Glomerular endothelial cell (primary cell): ENCODE measurements at places on chromosomes 13 and 19. TPM values are rescaled to one million over a fixed set of nuclear protein-coding genes. Genes with fewer than 3 reads are reported as not detected.

Gene PGPEP1
- 18.6 and 26.5 TPM in 2 replicates for total RNA-seq

Gene ZSCAN4
- total RNA-seq = not detected in 2 replicates

Gene TUBB4A
- total RNA-seq = 3.7 TPM in 1 of 2 replicates, not detected in the other

Gene SLC10A2
- not detected in 2 replicates for total RNA-seq

Gene TSSK6
- 0.92 and 1.7 TPM in 2 replicates for total RNA-seq

GRCh38 chr19:33390101-33390907, 16.8 kb downstream of the CEBPG start:
- no peak for DNase-seq

- no peak for DNase-seq
Measured at GRCh38 chr19:27676334-27676733, 1536.6 kb downstream of the UQCRFS1 start.

GRCh38 chr19:51693260-51693659, at the start of gene SPACA6:
Gene SPACA6, plus strand, starts transcription at chr19:51693330. Its CDS starts 197 bp downstream, at chr19:51693527.
- no peak for DNase-seq

GRCh38 chr13:78299832-78300623, 303.3 kb downstream of the POU4F1 start:
- no peak for DNase-seq

DNA sequence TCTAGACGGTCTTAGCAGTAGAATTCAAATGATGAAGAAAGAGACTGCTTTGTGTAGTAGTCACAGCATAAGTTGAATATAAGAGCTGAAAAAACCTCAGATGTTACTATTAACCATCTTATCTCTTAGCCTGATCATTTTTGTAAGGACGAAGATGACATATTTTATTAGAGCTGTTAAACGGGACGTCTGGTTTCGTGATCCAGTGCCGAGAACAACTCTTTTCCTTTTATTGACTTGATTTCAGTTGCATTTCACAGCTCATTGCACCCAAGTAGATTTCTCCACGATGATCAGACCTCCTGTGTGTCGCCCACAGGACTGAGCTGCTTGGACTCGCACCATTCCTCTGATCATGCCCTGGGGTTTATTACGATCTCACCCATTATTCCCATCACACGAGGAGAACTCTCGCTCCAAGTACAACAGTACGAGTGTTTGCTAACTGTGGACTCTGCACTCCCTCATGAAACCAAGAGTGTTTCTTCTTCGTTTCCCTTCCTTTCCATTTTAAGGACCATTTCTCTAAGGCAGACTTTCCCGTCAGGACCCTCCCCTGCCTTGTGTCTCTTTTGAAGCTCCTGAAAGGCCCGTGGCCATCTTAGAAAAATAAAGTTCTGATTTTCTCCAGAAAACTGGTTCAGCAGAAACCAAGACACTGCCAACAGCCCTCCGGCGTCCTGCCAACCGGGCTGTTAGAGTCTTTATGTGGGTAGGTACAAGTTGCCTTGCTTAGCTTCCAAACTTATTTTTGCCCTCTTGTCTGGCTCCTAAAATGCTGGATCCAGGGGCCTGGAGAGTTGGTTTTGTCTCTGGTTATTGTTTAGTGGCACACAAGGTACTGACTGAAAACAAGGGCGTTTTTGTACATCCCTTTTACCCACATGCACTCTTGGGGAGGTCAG, 48.2 kb upstream of the RNF113B start:
- DNase-seq = no peak

- DNase-seq = no peak
Measured at GRCh38 chr19:18915639-18916038, 3.5 kb downstream of the COPE start.

GRCh38 chr19:17784201-17785008, 10.5 kb upstream of the B3GNT3 start:
- DNase-seq = no peak

DNA sequence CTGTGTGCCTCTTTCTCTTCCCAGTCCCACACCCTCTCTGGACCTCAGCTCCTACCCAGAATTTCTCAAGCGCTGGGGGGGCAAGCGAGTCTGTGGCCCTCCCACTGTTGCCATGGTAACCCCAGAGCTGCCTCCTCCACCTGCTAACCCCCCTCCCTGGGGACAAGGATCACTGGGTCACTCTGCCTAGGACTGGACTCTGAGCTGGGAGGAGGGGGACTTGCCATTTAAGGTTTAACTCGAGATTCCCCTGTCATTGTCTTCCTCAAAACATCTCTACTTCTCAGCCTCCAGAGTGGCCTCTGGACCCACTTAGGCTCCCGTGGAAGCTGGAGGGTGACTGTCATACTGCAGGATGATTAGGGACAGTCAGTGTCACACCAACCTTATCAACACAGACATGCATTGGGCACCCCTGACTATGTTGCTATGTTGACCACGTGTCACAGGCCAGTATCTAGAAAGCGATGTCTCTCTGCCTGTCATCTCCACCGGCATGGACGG, 2.2 kb downstream of the PALM3 start:
- no peak for DNase-seq

DNA sequence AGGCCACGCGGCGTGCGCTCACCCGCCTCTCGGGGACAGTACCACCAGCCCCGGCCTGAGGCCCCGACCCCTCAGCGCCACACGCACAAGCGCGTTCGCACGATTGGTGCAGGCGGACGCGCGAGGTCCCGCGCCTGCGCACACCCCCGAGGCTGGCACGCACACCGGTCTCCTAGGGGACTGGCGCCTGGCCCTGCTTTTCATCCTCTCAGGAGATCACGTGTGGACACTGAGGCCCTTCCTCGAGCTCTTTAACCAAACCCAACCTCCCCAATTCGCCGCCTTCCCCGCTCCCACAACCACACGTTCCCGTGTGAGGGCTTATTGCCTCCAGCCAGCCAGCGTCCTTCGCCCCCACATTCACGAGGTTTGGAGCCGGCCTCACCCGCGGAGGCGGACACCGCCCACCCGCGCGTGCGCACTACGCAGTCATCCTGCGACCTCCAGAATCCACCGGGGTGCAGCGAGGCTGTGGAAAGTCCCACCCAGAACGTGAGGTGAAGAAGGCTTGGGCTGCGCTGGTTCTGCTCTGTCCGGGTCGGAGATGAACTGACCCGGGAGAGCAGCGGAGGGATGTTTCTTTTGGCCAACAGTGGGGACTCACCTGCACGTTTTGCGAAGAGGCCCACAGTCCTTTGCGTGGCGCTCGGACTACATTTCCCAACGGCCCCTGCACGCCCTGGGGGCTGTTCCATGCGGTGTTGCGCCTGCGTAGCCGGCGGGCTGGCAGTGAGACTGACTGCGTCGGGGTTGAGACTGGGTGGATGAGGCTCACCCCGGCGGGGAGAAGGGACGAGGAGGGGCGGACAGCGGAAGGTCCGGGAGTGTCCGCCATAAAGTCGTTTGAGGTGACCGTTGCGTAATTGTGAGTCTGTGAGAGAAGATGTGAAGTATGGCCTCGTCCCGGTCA, 539 bp upstream of the ZNF667 start:
- peak; percentile 14 for DNase-seq

- no peak for DNase-seq
Measured at GRCh38 chr13:111270765-111271698, 49.4 kb upstream of the TEX29 start.

GRCh38 chr19:2167896-2168618, 4.3 kb downstream of the DOT1L start:
- DNase-seq = no peak

GRCh38 chr13:25232937-25233515, 54.3 kb downstream of the MTMR6 start:
- DNase-seq = no peak

GRCh38 chr19:41734156-41734555, 21.2 kb upstream of the CEACAM6 start:
- DNase-seq = no peak

DNA sequence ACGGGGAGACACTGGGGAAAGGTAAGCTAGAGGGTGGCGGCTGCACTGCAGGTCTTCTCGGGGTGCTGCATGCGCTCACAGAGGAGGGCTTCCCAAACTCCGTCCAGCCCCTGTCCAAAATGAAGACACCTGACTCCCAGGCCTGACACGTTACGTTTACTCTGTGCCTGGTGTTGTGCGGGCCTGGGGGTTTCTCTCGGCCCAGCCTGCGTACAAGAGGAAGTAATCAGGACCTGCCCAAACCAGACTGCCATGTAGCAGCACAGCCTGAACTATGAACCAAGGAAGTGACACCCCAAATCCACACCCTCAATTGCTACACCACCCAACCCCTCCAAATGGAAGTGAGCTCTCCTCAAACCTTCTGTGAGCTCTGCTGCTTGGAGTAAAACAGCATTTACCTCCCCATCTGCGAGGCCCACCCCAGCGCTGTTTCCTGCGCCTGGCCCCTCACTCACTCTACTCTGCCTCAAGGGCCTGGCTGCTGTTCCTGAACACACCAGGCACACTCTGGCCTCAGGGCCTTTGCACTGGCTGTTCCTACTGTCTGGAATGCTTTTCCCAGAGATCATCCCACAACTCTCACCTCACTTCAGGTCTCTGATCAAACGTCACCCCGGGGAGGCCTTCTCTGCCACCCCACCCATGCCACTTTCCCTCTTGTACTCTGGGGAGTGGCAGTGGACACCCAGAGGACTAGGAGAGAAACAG, 3.0 kb downstream of the HSPBP1 start:
- no peak for DNase-seq

DNA sequence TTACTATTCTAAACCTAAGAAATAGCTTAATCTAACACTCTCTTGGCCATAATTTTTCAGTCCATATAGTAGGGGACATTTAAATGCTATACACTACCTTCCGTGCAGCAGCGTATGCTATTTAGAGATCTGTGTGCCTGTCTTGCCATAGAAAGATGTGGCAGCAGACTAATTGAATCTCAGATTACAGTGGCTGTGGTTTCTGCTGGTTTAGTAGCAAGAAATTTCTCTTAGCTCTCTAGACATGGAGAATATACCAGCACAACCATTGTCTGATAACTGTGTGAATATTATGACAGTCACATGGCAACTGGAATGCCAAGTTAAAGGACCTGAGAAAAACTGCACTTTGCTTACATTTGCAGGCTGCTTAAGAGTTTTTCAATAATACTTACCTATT, 672.4 kb upstream of the MIR17HG start:
- no peak for DNase-seq
